ENCODE measurements at places on chromosomes 1 and 21.

DNA sequence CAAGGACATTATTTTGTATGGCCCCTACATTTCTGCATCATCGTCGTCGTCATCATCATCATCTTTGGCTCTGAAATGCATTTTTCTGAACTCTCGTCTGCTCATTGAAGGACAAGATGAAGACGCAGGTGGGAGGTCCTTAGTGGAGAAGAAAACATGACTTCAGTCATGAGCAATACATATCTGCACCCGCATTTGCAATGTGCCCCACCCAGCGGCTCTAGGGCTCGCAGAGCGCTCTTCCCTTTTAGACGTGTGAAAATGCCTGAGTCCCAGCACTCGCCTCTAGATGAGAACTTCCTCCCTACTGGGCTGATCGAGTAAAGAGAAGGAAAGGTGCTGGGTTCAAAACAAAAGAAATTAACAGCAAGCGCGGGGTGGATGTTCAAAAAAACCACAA is 10.1 kb downstream of the C1orf174 start:
- no peak for DNase-seq

DNA sequence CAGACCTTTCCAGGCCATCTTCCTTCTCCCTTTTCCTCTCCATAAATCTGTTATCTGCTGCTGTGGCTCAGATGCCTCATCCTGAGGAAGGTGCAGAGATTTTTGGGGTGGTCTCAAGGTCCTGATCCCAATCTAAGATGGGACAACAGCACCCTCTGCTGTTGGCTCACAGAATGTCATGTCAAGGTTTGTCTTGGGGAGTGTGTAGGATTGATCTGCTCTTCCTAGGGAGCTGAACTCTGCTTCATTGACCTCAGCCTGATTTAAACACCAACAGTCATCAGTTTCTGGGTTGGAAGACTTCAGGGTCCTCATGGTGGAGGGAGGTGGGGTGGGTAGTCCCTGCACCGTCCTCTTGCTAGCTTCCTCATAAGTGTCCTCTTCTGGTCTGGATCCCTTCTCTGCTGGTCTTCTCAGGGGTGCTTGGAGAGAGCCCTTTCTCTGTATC is 62.8 kb upstream of the LAX1 start:
- peak; percentile 32 for DNase-seq

DNA sequence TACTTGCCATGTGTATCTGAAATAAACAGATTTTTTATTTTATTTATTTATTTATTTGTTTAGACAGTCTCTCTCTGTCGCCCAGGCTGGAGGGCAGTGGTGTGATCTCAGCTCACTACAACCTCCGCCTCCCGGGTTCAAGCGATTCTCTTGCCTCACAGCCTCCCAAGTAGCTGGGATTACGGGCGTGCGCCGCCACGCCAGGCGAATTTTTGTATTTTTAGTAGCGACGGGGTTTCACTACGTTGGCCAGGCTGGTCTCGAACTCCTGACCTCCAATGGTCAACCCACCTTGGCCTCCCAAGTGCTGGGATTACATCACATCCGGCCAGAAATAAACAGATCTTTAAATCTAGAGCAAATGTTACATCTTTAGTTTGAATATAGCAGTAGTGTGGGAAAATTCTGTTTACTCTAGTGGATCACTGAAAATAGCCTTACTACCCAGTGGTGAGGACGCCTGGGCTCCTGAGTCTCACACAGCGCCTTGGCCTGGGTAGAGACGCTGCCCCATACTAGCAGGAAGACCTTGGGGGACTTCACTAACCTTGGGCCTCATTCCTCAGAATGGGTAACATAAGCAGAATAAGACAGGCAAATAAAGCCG is 709 bp downstream of the GART start:
- DNase-seq = no peak

- no peak for DNase-seq
Observed at GRCh38 chr1:29380532-29380931, 144.2 kb downstream of the PTPRU start.

DNA sequence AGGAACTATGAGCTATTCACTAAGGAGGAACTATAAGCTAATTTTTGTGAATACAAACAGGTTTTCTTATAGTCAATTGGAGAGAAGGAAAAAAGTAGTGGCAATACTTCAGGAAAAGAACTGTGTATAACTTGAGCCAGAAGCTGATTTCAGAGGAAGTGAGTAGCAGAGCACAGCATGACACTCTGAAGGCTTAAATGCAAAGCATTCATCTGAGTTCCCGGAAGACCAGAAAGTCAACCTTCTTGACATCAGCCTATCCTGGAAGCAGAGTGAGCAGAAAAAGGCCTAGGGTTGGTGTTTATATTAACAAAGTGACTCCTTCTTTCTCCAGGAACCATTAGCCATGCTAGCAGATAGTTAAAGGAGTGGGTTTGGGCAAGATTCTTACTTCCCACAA is 545.2 kb downstream of the MRPL39 start:
- no peak for DNase-seq

DNA sequence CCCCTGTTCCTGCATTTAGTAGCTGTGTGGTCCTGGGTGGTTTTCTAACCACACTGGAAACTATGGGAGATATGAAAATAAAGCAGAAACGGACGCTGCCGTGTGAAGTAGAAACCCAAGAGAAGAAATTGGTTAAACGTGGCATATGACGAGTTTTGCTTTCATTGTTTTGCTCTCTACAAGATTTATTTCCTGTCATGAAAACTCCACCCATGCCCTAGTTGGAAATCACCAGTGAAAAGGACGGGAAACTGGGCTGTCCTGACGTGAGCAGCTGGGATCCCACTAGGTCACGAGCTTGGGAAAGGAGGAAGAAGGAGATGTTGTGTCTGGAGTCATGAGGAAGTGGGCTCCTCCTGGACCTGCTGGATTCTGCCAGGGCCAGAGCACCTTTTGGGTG is 120.8 kb upstream of the GADD45A start:
- DNase-seq = no peak

DNA sequence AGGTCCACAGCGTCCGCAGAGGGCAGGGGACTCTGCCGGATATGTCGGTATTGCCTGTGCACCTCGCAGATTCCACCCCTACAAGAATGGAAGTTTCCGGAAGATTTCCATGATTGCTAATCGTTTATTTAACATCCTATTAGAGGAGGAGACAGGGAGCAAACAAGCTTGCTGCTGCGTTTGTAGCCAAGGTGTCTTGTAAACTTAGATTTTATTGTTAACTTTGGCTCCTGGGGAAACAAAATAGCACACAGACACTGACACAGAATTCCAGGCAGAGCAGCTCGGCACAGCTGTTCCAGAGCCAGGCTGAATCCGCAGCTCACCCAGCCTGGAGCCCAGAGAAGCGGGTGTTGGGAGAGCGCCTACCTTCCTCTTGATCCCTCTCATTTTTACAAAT is 75.7 kb downstream of the AJAP1 start:
- no peak for DNase-seq

- DNase-seq = no peak
Observed at GRCh38 chr1:64960731-64961130, 5.6 kb downstream of the JAK1 start.

- DNase-seq = no peak
Observed at GRCh38 chr1:17790383-17791054, 35.4 kb downstream of the ACTL8 start.

- DNase-seq = no peak
Observed at GRCh38 chr1:41874903-41875411, 43.8 kb downstream of the HIVEP3 start.

- no peak for DNase-seq
Observed at GRCh38 chr1:7455796-7456721, 315.0 kb upstream of the VAMP3 start.

- DNase-seq = no peak
Observed at GRCh38 chr1:110606657-110607535, 738 bp upstream of the KCNA2 start.

DNA sequence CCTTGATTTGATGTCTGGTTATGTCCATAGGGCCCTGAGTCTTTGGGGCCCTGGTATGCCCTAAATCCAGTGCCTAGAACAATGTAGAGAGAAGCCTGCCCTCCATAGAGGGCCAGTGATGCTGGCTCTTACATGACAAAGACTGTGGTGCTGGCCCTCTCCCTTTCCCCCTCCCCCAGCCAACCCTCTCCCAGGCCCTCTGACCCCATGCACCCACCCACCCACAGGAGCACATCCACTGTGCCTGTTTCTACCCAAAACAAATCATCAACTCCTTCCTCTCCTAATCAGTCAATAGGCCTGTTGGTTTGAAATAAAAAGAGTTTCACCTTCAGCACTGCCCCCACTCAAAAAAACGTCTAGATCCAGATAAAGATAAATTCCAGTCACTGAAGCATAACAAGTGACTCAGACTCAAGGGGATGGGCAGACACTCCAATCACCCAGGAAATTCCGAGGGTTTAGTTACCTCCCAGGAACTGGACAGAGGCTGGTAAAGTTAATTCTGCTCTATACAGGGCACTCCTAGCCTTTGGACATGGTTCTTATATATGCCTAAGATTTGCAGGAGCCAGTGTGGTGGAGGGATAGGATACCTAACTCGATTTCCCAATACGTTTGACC is 144.8 kb upstream of the VANGL1 start:
- DNase-seq = no peak

DNA sequence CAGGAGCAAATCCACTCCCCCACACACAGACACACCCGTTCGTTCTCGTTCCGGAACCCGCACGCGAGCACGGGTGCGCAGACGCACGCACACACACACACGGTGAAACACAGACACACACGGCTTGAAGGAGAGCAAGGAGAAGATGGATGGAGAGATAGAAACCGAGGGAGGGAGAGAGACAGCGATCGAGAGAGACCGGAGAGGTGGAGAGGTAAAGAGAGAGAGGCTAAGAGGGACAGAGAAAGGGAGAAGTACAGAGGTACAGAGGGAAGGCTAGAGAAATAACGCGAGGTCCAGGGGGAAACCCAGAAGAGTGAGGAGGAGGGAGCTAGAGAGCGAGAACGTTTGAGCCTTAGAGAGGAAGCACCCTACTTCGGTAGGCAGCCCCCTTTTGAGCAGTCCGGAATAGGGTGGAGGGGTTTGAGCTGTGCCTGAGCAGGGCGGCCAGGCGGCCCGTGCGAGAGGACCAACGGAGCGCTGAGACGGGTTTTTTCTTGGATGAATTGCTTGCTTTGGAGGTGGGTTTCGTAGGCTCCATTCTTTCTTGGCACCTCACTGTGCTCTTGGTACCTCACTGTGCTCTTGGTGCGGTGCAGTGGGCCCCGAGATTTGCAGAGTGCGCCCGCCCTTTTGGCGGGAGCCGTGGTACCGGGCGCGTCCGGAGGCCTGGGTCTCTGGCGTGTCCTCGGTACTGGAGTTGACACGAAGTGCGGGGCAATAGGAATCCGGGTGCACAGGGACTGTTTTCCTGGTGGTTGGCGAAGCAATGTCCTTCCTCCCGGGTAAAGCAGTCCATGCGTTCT is 88.4 kb upstream of the RHOU start:
- no peak for DNase-seq

- no peak for DNase-seq
Observed at GRCh38 chr1:183600136-183600535, 9.9 kb upstream of the NCF2 start.

- no peak for DNase-seq
Observed at GRCh38 chr1:184510110-184510509, 123.3 kb downstream of the C1orf21 start.

DNA sequence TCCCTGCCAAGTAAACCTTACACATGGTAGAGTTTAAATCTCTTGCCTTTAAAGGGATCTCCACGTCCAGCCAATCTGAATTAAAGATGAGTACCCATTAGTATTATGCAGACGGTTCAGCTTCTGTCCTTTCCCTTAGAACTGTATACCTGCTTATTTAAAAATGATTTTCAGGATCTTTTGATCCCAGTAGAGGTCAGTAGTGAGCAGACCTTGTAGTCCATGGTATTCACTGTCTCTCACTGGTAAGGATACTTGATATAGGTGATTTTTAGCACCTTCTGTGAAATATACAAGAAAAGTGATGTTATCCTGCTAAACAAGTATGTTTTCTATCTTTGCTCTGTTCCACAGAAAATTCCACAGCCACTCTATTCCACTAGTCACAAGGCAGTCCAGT is 1211.6 kb upstream of the ADGRL4 start:
- no peak for DNase-seq

DNA sequence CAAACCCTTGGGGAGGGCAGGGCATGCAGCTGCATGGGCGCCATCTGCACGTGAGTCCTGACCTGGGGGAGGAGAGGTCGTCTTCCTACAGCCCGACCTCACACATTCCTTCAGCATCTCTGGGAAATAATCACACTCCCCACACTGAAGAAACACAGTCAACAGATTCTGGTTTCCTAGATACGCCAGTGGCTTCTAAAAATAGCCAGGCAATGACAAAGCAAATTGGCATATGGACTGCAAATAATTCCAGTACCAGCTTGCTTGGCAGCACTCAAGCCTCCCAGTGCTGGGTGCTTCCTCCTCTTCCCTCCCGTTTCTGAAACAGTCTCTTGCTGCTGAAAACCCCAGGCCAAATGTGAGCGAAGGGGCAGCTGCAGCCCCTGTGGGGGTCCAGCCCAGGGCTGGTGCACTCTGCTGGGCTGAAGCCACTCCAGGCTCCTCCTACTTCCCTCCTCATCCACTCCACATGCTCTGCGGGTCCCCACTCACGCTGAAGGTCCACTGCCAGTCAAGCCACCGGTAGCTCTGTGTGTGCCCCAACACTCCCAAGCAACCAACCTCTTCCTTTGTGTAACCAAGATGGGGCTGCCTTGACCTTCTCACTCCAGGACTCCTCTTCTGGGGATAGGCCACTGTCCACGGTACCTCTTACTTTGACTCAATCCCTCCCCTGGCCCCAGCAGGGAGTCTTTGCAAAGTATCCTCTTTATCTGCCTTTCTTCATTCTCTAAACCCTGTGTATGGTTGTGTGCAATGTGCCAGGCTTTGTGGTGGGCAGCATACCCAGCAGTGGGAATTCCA is 69.0 kb downstream of the KCND3 start:
- no peak for DNase-seq

DNA sequence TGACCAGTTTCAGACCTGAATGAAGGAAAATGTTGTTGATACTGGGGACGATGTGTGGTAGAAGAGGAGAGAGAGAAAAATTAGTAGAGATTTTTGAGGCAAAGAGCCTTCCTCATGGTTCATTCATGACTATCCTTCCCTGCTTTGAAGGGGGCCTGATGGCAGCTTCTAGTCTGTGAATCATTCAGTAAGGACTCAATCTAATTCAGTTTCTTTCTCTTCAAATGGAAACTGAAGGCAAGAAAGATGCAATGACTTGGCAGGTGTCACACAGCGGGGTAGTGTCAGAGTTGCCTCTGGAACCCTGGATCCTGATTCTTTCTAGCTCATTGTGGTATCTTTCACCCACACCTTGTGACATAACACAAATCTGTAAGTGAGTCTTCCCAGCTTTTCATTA is 14.9 kb upstream of the CD5L start:
- no peak for DNase-seq

Data from stimulated activated CD8-positive, alpha-beta memory T cell treated with anti-CD3 and anti-CD28 coated beads, Interleukin-12 subunit alpha, Interleukin-12 subunit beta, amount 100 ng/mL, for 4 hours (primary cell).